Activated T-cell treated with anti-CD3 and anti-CD28 coated beads for 48 hours (primary cell): ENCODE measurements at places on chromosomes 6 and 20.

GRCh38 chr6:115514656-115515055 lies 546.0 kb downstream of the FRK start:
- DNase-seq, result no peak

GRCh38 chr20:52131048-52131643 lies 60.4 kb downstream of the ZFP64 start:
- DNase-seq, result no peak

- DNase-seq, result no peak
Observed at GRCh38 chr20:54054516-54054915, 15.9 kb downstream of the BCAS1 start.

- DNase-seq, result no peak
Observed at GRCh38 chr20:61525781-61526431, 273.8 kb downstream of the CDH4 start.

DNA sequence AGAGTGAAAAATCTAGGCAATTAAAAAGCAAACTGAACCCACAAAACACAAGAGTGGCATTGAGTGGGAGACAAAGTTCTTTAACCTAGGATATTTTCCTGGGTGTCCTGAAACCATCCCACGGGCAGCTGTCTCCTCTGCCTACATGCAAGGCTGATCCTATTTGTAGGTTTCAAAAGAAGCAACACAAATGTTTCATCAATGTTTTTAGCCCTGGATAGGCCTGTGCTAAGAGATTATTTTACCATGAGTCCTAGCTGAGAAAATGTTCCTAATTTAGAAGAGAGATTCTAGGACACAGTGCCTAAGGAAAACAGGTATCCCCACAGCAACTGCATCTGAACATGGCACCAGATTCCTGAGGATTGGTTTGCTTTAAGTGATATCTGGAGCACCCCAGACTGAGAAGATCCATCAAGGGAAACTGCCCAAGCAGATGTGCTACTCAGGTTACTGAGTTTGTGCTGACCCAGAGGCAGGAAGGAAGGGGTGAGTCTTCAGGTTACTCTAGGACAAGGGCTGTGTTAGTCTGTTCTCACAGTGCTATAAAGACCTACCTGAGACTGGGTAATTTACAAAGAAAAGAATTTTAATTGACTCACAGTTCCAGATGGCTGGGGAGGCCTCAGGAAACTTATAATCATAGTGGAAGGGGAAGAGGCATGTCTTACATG lies 111.6 kb upstream of the UST start:
- no peak for DNase-seq

GRCh38 chr6:139327038-139327437 lies 35.2 kb upstream of the TXLNB start:
- DNase-seq, result no peak

DNA sequence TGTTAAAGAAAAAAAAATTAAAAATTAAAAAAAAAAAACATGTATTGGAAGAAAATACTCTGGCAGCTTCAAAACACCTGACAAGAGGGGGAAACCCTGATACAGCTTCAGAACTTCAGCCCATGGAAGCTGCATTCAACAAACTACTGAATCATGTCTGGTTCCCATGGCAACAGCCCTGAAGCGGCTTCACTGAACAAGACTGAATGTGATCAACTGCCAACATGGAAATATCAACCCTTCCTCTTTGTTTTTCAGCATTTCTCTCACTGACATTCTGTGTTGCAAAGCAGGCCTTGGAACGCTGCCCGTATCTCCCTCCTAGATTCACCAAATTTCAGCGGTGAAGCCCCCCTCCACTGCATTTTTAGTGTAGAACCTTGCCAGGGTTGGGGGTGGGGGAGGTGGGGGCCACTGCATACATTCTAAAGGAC lies 91.3 kb upstream of the SHLD1 start:
- DNase-seq, result peak; percentile 44

DNA sequence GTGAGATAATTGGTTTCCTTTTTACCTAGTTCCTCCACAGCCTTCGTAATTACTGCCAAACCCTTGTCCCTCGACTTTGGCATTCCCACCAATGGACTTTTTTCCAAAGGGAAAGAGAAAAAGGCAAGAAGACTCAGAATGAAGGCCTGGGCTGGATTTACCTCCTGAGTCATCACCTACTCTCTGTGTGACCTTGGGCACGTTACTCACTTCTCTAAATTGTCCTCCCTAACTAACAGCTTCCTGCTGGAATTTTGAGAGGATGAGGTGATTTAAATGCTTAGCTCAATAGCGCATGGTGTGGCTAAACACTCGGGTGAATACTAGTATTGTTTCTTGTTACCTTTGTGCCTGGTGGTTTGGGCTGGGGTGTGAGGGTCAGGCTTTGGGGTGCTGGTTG lies 146.6 kb downstream of the DHX35 start:
- no peak for DNase-seq

DNA sequence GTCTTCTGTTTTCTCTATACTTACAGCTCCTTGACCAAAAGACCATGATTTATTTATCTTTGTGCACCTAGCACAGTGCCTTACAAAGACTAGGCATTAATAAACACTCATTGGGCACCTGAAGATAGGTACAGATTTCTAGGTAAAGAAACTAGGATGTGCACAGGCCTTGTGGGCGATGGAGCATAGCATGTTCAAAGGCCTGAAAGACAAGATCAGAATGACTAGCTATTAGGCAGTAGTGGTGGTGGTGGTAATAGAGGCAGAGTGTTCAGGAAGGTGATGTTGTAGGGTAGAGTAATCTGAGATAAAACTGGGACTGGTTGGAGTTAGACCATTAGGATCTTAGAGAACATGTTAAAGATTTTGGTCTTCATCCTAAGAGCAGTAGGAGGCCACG lies 3.9 kb downstream of the TXLNB start:
- DNase-seq, result no peak

DNA sequence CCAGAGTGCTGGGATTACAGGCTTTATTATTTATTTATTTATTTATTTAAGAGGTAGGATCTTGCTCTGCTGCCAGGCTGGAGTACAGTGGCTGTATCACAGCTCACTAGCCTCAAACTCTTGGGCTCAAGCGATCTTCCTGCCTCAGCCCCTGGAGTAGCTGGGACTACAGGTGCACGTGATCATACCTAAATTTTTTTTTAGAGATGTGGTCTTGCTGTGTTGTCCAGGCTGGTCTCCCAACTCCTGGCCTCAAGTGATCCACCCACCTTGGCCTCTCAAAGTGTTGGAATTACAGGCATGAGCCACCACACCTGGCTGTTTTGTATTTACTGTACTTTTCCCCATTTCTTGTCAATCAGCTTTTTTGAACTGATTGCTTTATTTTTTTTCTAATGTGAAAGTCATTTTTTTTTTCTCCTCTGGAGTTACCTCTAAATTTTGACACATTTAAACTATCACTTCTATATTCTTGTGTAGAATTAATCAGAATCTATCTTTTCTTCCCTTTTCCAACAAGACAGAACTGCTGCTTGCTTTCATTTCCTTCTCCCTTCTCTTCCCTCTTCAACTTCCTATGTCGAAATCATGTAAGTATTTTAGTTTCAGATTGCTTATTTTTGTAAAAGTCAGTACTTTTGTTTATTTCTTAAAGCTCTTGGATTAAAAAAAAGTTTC lies 12.0 kb downstream of the PANK2 start:
- no peak for DNase-seq

DNA sequence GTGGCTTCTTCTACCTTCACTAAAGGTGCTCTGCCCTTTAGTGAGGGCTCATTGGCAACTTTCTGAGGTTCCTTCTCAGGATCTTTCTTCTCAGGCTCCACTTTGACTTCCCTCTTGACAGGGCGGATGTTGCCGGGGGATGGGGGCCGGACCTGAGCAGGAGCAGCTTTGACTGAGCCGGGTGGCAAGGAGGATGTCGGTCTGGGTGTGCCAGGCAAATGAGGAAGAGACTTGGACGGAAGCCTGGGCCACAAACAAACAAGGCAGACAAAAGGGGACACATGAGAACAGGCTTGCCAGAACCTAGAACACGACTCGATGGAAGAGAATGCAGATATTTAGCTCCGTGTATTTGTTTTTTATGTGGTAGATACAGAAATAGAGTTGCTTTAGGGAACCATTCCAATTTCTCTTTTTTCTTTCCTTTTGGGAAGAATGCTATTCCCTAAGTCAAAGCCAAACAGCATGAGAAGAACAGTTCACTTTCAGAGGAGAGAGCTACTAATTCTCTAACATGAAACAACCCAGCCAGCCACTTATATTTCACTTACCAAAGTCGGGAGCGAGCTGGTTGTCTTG lies 76.2 kb upstream of the BCLAF1 start:
- no peak for DNase-seq

- peak; percentile 78 for DNase-seq
Observed at GRCh38 chr20:35600993-35601973, 14.3 kb upstream of the SPAG4 start.

- peak; percentile 31 for DNase-seq
Observed at GRCh38 chr6:129686941-129687627, 22.9 kb downstream of the ARHGAP18 start.

DNA sequence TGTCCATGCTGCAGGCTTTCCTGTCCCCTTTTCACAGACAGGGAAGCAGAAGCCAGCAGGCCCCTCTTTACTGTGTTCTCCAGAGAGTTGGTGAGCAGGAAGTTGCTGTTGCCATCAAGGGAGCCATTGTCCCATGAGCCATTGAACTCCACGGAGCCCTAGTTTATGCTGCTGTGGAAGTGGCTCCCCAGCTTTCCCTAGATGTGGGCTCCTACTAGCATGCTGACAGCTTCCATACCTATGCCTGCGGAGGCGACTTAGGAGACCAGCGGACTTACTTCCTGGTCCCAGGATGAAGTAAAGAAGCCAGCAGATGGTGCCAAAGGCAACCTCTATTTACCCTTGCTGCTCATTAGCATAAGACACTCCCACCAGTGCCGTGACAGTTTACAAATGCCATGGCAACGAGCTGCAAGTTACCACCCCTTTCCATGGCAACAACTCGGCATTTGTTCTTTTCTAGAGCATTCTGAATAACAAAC lies 30.8 kb upstream of the FKBP1A start:
- no peak for DNase-seq

DNA sequence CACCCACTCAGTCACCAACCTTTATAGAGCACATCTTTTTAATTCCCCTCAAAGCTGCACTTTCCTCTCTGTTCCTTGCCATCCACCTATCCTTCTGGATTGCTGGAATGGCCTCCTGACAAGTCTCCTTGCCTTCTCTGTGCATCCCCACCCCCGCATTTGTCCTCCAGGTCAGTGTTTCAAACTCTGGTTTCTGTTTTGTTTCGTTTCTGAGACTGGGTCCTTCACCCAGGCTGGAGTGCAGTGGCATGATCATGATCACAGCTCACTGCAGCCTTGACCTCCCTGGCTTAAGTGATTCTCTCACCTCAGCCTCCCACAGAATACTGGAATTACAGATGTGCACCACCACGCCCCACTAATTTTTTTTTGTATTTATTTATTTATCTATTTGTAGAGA lies 96.2 kb downstream of the PLCB1 start:
- no peak for DNase-seq

DNA sequence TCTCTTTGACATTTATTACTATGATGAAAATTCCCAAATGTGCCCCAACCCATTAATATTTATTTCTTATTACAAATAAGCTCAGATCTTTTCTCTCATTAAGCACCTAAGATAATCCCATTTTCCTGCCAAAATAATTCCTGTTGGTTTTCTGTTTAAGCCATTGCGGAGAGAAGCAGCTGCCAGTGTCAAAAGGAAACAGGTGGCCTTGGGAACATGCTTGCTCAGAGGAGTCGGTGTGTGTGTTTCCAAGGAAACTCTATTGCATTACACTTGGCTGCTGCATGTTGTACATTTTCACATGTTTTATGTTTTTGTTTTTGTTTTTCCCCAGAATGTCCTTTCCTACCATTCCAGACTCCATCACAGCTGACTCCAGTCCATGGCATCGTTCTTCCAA lies 56.4 kb downstream of the CD24 start:
- DNase-seq, result no peak

- no peak for DNase-seq
Observed at GRCh38 chr6:140178520-140178919, 804.1 kb upstream of the CITED2 start.

DNA sequence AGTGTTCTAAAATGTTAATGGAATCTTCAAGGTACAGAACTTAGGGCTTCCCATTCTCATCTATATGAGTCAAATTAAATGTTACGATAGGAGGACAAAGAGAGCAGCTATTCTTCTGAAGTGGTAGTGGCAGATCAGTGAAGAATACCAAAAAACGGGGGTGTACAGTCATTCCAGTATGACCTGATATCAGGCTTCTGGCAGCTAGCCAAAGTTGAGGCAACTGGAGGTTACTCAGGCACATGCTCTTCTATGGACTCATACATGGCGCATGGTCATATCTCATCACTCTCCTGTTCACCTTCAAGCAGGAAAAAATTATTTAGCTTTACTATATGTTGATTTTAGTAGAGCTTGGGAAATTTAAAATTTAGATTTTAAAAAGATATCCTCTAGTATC lies 1608.8 kb downstream of the GRIK2 start:
- DNase-seq, result no peak

DNA sequence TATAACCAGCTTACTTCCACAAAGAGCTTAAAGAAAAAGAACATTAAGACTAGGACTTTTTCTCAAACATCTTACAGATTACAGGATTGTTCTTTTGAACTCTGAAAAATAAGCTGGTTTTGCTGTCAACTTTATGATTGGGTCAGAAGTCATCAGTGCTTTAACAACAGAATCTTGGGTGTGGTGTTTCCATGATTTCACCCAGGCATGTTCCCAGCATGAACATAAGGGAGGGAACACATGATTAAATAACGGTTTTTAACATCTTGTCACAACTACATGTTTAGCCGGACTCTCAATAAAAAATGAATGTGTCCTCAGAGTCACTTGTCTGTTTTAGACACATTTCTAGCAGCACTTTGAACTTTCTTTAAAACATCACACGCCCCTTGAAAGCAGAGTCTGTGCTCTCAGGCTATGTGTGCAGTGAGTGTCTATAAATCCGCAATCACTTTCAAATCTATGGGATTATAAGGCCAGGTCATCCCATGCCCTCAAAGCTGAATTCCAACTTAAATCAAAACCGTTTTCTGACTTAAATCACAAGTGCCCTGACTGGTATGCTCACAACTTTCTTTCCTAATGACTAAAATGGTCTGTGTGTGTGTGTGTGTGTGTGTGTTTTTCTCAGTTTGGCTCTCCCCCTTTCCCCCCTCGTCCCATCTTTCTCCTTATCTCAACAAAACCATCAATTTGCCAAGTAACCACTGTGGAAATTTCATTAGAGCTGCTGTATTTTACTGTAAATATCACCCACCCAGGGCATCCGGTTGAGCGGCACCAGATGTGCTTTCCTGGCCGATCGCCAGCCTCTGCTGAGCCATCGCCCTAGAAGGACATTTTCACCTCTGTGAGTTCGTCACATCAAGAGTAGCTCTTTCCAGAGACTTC lies 216.8 kb upstream of the DTNBP1 start:
- peak; percentile 65 for DNase-seq

- no peak for DNase-seq
Observed at GRCh38 chr6:22569281-22570184, at the start of gene HDGFL1. TSS of gene HDGFL1 (plus strand) at chr6:22569566. CDS start at chr6:22569576, 10 bp downstream.
